SW480 (cell line): ENCODE measurements at places on chromosomes 3 and 15.

DNA sequence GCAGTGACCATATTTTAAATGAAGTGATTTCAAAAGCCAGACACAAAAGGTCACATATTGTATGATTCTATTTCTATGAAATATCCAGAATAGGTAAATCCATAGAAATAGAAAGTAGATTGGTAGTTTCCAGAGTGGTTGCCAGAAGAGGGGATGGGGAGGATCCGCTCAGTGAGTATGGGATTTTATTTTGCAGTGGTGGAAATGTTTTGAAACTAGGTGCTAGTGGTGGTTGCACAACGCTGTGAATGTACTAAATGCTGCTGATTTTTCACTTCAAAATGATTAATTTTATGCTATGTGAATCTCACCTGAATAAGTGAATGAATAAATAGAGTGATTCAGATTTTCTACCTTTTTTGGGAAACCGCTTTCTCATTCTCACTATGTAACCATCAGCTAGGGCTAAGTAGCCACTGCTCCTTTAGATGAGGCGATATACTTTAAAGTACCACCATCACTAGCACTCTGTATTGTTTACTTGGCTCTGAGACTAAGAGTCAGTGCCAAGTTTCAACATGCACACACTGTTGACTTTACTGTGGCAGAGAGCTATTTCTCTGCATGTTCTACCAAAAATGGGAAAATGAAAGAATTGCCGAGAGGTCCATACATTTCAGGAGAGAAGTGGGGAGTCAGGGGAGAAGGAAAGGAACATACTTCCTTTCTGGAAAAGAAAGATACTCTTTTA, 90.7 kb upstream of the GOLIM4 start:
- no peak for DNase-seq

- DNase-seq: no peak
Measured at GRCh38 chr3:130997289-130997688, 29.3 kb downstream of the ASTE1 start.

DNA sequence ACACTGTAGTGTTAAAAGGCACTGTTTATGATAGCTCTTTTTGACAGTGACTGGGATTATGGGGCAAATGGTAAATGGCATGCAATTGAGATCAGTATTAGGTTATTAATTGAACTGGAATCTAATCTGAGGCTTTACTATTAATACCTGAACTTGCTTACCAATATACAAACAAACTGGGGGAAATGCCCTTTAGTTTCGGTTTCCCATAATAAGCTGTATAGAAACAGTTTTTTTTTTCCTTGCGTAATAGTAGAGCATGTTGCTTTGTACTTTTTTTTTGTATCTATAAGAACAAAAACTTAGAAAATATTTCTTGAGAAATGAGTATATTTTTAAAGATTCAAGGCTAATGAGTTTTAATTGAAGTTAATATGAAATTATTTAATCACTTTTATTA, 95.0 kb downstream of the FNDC3B start:
- DNase-seq: no peak

GRCh38 chr3:45688194-45688881, 858 bp upstream of the SACM1L start:
- DNase-seq: peak; percentile 68

GRCh38 chr15:64845831-64846595, 4.3 kb downstream of the PLEKHO2 start:
- DNase-seq: no peak

DNA sequence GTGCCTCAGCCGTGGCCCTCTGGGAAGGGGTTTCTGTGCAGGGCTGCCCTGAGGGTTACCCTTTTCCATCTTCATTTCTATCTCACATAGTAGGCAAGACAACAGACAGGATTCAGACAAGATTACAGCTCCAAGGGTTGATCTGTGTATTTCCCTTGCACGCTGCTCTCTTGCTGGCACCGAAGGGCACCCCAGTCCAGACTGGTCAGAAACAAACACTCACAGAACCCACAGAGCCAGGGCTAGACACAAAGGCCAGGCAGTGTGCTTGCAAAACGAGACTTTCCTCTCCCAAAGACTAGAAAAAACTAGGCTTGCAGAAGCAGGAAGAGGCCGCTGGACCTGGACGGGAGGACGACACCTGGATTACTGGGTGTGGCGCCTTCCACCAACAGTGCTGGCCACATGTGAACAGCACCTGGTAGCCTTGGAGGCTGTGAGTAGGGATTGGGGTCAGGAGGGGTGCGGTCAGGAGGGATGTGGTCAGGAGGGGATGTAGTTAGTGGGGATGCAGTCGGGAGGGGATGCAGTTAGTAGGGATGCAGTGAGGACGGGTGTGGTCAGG, 96.8 kb downstream of the BDH1 start:
- peak; percentile 54 for DNase-seq

DNA sequence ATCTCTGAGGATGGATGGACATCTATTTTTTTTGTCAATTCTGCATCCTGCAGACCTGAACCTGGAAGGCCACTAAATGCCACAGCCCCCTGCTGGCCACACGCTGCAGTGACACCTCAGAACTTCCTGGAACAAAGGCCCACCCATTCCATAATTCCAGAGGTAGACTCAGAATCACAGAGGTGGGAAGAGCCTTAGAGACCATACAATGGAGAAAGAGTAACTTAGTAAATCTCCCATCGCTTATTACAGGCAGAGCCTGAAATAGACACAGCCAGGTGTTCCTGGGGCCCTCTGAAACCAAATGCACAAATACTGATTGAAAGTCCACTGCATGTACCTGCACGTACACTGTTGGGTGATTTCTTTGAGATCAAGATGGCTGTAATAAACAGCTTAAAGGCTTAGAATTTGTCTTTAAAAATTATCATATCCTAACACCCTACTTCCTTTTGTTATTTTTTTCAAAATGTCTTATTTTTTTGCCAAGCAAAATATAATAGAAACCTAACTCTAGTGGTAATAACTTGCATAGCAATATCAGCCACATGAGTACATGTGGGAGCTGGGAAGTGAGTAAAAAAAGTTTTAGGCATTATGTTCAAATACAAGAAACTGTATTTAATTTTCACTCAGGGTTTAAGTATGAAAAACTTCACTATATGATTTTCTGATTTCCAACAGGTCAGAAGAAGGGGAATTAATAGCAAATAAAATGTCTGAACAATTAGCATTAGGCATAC, 62.7 kb downstream of the EOMES start:
- DNase-seq: peak; percentile 50

GRCh38 chr15:89839167-89839810, 24.6 kb upstream of the ANPEP start:
- no peak for DNase-seq

GRCh38 chr3:36461597-36461996, 81.3 kb downstream of the STAC start:
- DNase-seq: no peak

GRCh38 chr3:5151586-5151985, 29.5 kb downstream of the ARL8B start:
- DNase-seq: no peak

GRCh38 chr15:98442379-98442833, 205.9 kb upstream of the IGF1R start:
- peak; percentile 89 for DNase-seq

DNA sequence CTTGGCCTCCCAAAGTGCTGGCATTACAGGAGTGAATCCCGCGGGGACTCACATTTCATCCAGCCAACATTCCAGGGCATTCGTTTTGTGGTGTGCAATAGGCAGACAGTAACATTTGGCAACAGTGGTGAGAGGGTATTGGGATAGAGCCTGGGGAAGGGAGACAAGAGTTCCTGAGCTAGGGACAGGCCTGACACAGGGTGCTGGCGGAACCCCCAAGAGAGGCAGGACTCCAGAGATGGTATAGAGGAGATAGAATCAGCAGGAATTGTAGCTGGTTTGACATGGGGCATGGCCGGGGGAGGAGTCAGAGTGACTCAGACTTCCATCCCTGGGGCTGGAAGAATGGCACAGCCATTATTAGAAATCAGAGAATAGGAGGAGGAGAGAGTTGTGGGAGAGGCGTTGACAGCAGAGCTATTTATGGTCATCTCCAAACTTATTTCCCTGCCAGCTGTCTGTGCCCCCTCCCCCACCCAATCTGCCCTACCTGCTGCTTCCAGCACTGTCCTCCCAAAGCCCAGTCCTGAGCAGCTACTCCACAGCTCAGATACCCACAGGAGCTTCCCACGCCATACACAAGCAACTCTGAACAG, 4.4 kb upstream of the IDH2 start:
- DNase-seq: peak; percentile 84

DNA sequence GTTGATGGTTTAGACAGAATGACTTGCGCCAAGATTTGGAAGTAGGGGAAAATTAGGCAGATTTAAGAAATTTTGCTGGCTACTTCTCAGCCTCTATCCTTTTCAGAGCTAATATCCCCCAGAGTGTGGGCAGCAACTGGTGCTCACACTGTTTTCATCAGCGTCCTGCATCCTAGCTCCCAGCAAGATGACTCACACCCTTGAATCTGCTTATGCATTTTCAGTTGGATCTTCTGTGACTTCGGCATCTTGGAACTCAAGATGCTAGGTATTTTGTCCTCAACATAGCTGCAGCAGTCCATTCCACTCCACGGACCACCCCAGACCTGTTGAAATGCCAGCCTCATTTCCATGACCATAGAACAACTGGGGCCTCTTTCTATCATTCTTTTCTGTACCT, 336.1 kb upstream of the NR2F2 start:
- no peak for DNase-seq

- DNase-seq: no peak
Measured at GRCh38 chr3:16369885-16370284, 104.9 kb downstream of the OXNAD1 start.

GRCh38 chr15:64447536-64448315, 12.7 kb upstream of the ZNF609 start:
- DNase-seq: no peak

- no peak for DNase-seq
Measured at GRCh38 chr3:46545818-46546630, 20.1 kb downstream of the LRRC2 start.

DNA sequence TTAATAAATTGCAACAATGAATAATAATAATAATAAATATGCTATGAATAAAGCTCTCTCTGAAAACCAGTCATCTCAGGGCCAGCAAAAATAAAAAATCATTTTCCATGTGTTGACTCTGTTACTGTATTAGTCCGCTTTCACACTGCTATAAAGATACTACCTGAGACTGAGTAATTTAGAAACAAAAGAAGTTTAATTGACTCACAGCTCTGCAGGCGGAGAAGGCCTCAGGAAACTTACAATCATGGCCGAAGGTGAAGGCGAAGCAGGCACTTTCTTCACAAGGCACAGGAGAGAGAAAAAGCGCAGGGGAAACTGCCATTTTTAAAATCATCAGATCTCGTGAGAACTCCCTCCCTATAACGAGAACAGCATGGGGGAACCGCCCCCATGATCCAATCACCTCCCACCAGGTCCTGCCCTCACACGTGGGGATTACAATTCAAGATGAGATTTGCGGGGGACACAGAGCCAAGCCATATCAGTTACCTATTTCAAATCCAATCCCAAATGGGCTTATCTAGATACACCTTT, 224.1 kb downstream of the IGSF11 start:
- DNase-seq: no peak

GRCh38 chr15:100628746-100629145, 26.4 kb downstream of the ASB7 start:
- DNase-seq: no peak

DNA sequence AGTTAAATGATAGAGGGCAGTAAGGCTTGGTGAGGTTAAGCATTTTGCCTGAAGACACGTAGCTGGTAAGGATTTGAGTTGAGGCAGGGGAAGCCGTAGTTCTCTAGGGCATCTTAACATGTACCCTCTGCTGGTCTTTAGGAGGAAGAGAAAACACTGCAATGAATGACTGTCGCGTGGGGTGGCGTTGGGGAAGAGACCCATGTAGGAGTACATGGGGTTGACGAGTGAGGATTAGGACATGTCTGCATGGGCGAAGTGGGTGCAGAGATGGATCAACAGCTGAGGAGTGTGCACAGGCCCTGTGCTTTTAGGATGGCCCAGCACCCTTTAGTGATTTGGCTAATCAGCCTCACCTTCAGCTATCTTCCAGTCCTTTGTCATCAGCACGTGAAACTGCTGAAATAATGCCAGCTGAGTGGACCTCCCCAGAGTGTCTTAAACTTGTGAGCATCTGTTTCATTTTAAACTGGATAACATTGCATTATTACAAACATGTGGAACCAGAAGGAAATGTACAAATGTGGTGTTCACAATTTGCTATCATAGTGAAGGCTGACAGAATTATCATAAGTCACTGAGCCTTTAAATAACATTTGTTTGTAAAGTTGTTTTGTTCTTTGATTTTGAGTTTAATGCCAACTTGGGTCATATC, 15.3 kb downstream of the P2RY14 start:
- DNase-seq: no peak

DNA sequence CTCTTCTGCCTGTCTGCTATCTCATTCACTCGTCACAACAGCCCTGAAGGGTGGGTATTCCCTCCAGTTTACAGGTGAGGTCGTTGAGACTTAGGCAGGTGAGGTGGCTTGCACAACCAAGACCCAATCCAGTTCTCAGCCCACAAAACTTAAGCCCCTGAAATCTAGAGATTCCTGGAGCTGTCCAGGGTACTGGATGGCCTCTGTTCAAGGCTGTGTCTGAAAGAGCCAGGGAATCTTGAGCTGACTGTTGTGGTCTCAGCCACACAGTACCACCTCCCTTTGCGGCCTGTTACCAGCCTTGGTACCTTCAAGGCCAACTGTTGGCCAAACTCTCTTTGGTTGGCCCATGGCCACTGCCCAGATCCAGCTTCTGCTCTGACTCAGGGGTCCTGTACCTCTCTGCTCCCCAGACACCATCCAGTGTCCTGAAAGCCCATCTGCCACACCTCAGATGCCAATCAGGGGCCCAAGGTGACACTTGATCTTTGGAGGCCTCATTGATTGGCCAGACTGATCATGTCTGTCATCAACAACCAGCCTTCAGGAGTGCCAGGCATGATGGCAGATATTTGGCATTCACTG, 10.9 kb upstream of the FAM107A start:
- DNase-seq: no peak

DNA sequence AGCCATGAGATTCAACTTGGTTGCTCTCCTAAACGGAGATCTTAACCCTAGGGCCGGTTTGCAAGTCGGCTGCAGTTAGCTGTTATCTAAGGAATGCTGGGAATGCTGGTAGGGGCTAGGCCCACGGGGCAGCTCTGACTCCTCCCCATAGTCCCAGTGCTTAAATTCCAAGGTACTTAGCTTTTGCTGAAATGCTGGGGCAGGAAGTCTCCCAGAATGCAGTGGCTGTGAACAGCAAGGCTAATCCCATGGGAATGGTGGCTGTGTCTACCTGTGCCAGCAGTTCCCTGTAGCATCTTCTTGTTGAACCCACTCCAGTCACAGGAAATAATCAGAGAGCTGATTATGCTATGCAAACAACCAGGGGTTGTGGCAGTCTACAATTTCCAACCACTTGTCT, 102.5 kb upstream of the TJP1 start:
- DNase-seq: peak; percentile 68

- peak; percentile 65 for DNase-seq
Measured at GRCh38 chr15:60212536-60212935, 185.2 kb downstream of the ANXA2 start.
